GOT3 (cell line): ENCODE measurements at places on chromosomes 3 and 15.

- DNase-seq: no peak
Measured at GRCh38 chr15:36936613-36937012, 163.7 kb downstream of the MEIS2 start.

DNA sequence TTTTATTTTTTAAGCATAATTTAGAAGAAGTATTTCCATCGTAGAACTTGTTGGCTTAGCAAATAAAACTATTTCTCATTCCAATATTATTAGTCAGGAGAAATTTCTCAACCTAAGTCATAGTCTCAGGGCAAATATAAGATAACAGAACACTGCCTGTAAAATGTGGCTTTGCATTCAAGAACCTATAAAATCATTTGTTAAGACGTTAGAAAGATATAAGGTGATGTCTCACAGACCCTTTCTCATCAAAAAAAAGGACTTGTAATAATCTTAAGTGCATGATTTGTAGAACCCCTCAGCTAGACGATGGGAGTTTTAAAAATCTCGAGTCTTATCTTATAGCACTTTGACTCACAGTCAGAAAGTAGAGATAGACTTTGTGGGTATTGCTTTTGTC lies 314.7 kb upstream of the CFAP20DC start:
- DNase-seq: no peak

GRCh38 chr15:89498574-89498906 lies 2.2 kb upstream of the RHCG start:
- no peak for DNase-seq

GRCh38 chr3:171977441-171977840 lies 61.9 kb upstream of the FNDC3B start:
- DNase-seq: no peak

DNA sequence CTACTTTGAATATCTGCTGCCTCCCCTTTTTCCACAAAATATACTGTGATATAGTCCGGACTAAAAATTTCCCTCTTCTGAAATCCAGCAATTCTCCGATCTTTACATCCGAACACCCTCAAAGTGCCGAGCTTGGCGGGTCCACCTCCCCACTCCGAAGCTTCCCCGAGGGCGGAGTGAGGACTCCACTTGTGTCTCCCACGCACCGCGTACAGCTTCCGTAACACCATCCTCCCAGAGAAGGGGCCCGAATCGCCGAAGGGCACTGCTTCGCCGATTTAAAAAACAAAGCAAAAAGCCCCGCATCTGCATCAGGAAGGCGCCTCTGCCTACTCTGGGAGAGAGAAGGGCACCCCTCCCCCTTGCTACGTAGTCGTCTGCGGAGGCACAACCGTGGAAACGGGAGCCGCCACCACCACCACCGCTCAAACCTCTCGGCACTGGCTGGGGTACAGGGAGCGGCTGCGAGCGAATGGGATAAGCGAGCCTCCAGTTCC lies 551 bp downstream of the NCBP2 start:
- no peak for DNase-seq

DNA sequence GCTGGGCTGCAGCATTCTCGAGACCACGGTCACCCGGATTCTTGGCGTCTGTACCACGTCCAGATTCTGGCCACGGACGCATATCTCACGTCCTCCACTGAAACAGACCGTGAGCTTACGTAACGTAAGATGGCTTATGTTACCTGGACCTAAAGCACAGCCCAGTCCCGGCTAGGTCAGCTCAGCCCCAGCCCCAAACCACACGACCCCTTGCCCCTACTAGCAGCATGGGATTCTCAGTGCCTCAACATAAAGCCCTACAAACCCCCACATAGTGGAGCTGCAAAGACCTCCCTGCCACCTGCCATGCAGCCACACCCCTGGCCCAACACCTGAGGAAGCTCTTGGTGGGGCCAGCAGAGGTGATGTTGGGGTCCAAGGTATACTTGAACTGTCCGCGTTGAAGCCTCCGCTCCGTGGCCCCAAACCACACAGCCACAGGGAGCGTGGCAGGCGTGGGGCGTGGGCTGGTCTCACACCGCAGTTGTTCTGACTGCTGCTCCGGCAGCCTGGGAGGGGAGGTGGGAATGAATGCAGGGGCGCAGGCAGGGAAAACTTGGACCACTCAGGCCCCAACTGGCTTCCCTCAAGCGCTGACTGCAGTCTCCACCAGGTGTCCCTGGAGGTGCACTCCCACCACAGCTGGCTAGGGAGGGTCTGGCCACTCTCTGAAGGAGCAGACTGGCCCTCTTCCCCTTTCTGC lies 14.5 kb downstream of the PLXNB1 start:
- DNase-seq: no peak

- no peak for DNase-seq
Measured at GRCh38 chr3:170021083-170021482, 16.7 kb upstream of the GPR160 start.

DNA sequence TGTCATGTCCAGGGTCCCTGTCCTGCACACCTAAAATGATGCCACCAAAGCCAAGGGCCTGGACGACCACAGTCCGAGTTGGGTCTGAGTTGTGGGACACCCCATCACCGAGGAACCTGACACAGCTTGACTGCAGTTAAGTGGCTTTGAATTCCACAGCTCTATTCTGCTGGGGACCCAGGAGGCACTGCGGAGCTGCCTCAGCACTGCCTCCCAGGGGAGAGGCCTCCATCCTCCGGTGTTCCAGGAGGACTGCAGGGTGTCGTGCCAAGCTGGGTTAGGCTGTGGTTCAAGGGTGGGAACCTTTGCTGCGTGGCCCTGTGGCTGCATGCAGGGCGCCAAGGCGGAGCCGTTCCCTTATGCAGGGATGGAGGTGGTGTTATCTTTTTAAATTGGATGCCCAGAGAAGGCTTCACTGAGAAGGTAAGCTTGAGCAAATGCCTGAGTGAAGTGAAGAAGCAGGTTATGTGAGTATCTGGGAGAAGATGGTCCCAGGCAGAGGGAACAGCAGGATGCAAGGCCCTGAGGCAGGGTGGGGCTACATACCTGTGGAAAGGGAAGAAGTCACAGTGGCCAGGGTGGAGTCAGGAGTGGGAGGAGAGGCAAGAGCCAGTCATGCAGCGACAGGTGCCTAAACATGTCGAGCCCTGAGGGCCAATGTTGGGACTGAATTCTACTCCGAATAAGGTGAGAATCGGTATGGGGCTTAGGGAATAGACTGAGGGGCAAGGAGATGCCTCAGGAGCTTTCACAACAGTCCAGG lies 144.8 kb downstream of the TPRA1 start:
- DNase-seq: no peak

- DNase-seq: peak; percentile 20
Measured at GRCh38 chr15:62389885-62390790, 225.1 kb upstream of the C2CD4B start.

DNA sequence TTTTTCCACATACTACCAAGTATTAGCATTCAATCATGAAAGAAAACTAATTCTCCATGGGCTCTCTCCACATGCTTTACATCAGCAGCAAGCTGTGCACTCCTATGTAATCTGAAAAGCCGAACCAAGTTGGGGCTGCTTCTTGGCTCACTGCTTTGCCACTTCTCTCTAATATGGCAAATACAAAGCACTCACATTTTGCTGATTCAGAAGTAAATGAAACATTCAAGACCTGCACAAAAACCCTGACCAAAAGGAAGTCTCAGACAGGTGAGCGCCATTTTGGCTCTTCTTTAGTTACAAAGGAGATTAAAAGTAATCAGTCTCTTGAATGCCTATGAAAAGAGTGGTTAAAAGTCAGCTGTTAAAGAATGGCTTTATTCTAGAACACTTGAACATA lies 915.2 kb downstream of the FHIT start:
- no peak for DNase-seq

GRCh38 chr15:101620671-101621070 lies 31.5 kb downstream of the TM2D3 start:
- DNase-seq: no peak

DNA sequence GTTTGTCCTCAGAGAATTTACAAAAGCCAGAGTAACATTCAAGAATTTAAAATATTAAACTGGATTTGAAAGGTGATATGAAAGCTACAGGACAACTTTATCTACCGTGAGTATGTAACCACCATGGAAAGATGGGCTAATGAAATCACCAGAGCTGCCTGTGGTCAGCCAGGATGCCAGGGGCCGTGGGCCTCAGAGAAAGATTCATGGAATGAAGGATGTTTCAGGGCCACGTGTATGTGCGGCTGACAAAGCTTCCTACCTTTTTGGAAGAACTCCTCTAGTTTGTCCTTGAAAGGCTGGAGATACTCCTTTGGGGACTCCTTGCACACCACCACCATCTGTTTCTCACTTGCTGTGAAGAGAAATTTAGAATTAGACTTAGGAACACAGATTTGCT lies 138.9 kb downstream of the GREM1 start:
- DNase-seq: no peak

- DNase-seq: no peak
Measured at GRCh38 chr3:67550541-67550940, 103.9 kb downstream of the SUCLG2 start.

DNA sequence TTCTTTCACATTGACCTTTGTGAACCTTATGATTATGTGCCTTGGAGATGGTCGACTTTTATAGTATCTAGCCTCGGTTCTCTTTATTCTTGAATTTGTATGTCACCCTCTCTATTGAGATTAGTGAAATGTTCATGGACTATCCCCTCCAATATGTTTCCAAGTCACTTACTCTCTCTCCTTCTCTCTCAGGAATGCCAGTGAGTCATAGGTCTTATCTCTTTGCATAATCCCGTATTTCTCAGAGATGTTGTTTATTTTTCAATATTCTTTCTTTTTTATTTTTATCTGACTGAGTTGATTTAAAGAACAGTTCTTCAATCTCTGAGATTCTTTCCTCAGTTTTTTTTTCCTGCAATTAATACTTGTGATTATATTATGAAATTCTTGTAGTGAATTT lies 411.6 kb upstream of the CADM2 start:
- no peak for DNase-seq

- DNase-seq: no peak
Measured at GRCh38 chr3:195072916-195073564, 197.9 kb downstream of the XXYLT1 start.

DNA sequence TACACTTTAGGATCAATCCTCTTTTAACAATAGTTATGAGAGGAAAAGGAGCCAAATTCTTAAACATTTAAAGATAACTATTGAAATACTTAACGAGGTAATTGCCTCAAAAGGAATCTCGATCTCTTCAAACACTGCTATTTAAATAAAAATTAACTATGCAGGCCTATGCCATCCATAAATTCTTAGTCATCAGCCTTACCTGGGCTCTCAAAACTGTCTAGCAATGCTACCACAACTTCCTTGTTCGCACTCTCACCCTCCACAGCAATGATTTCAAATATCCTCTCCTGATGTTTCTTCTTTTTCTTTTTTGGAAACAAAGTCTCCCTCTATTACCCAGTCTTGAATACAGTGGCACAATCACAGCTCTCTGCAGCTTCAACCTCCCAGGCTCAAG lies 12.3 kb downstream of the ETFA start:
- no peak for DNase-seq

DNA sequence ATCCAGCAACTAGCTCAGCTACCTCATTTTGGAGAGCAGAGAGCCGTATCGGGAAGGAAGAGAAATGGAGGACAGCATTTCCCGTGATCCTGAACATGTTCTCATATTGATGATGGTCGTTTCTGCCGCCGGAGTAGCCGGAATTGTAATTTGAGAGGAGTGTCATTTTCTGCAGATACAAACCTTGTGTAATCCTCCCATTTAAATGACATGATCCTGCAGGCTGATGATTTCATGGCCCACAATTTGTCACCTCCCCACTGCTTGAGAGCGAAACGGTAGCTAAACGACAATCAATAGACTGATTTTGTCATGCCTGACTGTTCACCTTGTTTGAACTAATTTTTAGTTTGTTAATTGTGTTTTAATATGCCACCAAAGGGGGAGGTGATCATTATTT lies 126.5 kb upstream of the CNTN6 start:
- DNase-seq: no peak

- DNase-seq: no peak
Measured at GRCh38 chr15:66603301-66604179, 37.7 kb upstream of the LCTL start.

GRCh38 chr15:101129851-101130380 lies 121.9 kb downstream of the CHSY1 start:
- no peak for DNase-seq

- DNase-seq: no peak
Measured at GRCh38 chr3:157239082-157239704, 79.2 kb upstream of the CCNL1 start.

GRCh38 chr15:101479851-101480612 lies 9.5 kb downstream of the PCSK6 start:
- DNase-seq: no peak

GRCh38 chr15:29376590-29376989 lies 107.0 kb upstream of the NSMCE3 start:
- DNase-seq: no peak
